ENCODE measurements at places on chromosomes 6 and 20.
A peak's percentile ranks its signal among the peaks of the same experiment; 100 is the strongest.

DNA sequence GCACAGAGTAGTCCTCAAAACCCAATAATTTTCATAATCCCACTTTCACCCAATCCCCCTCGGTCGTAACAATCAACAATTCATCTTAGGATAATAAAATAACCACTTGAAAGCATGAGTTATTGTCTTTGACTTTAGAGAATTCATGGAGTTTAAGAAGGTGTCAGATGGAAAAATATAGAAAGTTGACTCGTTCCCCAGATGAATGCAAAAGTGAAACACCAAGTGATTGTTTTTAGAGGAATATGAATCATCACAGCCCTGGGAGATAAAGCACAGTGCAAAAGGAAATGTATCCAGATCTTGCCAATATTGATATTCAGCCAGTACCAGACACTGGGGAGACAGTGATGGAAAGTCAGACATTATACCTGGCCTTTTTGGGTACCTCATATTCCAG is 860.5 kb downstream of the DHX35 start:
- DNase-seq, result no peak

DNA sequence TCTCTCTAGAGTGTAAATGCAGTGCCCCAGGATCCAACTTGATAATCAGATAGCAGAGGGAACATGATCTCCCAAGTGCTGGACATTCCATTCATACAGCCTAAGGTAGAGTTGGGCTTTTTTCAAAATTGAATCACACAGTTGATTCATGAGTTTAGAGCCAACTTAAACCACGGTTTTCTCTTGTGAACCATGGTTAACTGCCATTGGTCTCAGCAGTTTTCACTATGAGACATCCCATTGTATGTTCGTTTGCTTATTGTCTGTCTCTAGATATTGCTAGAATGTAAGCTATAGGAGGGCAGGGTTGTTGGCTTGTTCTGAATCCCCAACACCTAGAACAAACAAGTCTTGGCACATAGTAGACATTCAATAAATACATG is 37.2 kb upstream of the TAF8 start:
- DNase-seq, result no peak

- DNase-seq, result no peak
Observed at GRCh38 chr6:103750603-103751002, 1109.1 kb downstream of the HACE1 start.

DNA sequence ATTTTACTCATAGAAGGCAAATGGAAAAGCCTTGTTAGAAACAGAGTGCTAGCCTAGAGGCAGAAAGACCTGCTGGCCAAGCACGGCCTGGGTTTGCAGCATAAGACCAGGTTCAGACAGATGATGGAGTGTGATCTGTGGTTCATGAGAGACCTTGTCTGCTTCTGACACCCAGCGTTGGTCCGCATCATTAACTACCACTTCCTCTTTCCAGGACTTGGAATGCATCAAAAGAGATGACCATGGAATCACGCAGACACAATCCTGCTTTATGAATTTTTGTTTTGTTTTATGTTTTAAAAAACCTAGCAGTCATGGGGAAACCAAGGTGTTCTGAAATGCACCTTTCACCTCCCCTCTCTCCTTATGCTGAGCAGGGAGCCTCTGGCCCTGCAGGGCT is 76.8 kb upstream of the SYNDIG1 start:
- no peak for DNase-seq

DNA sequence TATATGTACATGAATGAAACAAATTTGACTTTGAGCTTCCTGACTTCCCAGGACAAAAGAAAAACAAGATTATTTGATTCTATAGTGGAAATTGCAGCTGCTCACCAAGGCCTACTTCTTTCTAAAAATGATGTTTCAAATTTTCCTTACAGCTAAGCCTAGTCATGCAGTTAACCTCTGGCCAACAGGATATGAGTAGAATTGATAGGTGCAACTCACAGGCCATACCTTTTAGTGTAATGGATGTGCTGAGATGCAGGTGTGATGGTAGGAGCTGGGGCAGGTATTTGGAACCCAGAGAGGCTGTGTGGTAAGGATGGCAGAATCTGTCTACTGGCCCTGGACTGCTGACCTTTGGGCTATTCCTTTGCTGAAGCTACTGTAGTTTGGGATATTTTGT is 230.9 kb upstream of the PREP start:
- DNase-seq, result no peak

GRCh38 chr6:36387440-36388303 is at the start of gene ETV7:
TSS of gene ETV7 (minus strand) at chr6:36387669. CDS start at chr6:36387541, 128 bp downstream.
- DNase-seq, result peak; percentile 6

DNA sequence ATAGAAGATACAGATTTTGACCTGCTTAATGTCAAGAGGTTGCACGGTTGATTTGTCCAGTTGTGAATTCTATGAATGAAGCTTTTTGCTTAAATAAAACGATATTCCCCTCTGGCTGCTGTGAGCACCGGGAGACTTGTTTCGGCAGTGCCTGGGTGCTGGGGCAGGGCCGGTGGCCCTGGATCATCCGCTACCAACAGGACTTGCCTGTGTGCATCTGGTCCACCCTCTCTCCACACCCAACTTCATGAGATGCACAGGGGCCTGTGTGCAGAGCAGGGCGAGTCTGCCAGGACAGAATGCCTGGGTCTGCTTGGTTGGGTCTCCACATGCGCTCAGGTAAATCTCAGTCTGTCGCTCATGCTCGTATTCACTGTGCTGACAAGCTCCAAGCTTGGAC is 65.5 kb downstream of the TSHZ2 start:
- no peak for DNase-seq

- DNase-seq, result no peak
Observed at GRCh38 chr6:110348961-110349690, 9.0 kb downstream of the METTL24 start.

- DNase-seq, result no peak
Observed at GRCh38 chr6:159934181-159934580, 34.7 kb upstream of the IGF2R start.

DNA sequence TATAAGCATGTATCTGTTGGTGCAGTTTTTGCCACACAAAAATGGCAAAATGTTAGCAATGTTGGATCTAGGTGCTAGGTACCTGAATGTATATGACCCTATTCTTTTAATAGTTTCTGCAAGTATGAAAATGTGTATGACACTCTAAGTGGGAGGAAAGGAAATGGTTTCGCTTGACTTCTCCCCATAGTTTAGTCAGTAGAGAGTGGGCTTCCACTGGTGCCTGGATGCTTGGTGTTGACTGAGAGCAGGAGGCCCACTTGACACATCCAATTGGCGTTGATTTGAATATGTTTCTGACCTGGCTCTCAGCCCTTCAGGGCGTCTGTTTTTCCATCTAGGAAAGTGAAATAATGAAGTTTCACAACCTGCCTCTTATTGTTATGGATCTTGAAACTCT is 41.8 kb upstream of the GABRR1 start:
- no peak for DNase-seq

GRCh38 chr20:51700809-51701285 is 67.3 kb downstream of the ATP9A start:
- DNase-seq, result no peak

- DNase-seq, result no peak
Observed at GRCh38 chr6:163250116-163250515, 164.4 kb upstream of the QKI start.

- DNase-seq, result no peak
Observed at GRCh38 chr6:134235937-134236751, 81.8 kb downstream of the SGK1 start.

DNA sequence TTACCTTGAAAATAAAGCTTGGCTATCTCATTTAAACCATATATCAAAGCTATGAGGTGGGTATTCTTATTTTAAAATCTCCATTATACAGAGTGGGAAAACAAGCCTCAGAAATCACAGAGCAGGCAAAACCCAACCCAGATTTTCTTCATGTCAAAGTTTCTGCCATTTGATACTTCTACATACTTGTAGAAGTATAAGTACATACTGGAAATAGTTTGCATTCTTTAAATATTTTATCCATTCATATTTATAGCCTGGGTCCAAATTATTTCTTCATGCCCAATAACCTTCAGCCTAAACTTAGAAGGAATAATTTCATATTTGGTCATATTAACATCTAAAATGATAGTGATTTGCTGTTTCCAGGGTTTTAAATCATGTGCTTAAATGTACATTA is 61.8 kb downstream of the MLIP start:
- DNase-seq, result no peak

DNA sequence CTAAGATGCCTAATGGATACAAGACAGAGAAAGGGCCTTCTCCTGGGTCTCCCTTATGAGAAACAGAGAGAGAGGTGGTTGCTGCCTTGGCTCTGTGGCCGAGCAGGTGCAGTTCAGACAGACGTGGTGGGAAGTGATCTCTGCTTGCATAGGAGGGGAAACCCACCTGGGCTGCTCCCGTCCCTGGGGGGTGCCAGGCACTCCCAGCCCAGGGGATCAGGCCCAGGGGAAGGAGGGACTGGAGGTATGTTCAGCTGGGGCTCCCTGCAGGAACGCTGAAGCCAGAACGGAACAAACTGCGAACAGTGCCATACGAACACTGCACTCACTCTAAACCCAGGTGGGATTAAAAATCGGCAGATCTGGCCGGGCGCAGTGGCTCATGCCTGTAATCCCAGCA is 35.7 kb upstream of the OVOL2 start:
- no peak for DNase-seq

GRCh38 chr20:6504826-6505225 is 262.7 kb upstream of the BMP2 start:
- DNase-seq, result no peak

GRCh38 chr20:46999801-47000465 is 105.3 kb downstream of the EYA2 start:
- DNase-seq, result no peak

- DNase-seq, result no peak
Observed at GRCh38 chr20:36251426-36251825, 15.1 kb downstream of the AAR2 start.

- DNase-seq, result no peak
Observed at GRCh38 chr6:97214671-97215070, 68.3 kb downstream of the MMS22L start.

DNA sequence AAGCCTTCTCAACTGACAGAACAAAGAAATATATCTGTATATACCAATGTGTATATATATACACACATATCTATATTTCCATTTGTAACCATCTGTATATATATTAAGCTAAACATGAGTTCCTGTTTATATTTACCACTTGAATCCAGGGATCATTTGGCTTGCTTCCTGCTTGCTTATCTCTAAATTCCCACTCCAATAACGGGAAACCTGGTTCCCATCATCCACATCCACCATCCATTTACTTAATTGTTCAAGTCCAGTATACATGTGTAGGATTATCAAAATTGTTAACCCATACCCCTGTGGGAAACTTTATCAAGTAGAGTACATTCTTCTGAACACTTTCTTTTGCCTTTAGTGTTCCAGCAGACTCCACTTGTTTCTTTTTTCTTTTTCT is 12.5 kb upstream of the SOX12 start:
- DNase-seq, result no peak

DNA sequence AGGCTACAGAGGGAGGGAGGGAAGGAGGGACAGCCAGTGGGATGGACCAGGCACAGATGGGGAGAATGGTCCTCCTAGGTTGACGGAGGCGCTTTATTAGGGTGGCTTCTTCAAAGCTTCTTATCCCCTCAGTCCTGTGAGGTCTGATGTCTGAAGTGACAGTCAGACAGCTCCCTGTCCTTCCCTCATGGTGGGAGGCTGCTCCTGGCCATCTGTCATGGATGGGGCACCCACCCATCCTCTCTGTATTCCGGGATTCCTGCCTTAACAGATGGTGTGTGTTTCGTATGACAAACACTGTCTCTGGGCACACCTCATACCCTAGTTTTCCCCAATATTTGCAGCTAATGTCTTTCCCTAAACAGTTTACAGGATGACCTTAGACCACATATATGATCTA is 7.9 kb downstream of the RIN2 start:
- DNase-seq, result no peak

GRCh38 chr6:166554316-166554715 is 32.2 kb downstream of the RAMACL start:
- DNase-seq, result no peak

DNA sequence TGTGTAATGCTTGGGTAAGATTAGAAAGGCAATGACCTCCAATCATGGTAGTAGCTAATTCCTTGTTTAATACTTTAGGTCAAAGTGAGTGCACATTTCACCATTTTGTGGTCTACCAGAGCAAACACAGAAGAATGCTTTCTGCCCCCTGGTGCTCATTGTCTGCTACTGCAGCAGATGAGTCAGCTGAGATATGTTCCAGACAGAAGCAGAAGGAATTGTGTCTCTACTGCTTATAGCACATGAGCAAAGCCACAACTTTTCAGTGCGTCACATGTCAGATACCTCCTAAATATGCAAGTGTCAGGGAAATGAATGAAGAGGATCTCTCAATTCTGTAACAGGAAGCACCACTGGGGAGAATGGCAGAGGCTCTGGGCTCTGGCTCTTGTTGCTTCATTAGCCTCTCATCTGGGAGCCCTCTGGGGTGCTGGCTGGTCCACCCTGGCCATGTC is 308.9 kb downstream of the ALDH8A1 start:
- peak; percentile 54 for DNase-seq

DNA sequence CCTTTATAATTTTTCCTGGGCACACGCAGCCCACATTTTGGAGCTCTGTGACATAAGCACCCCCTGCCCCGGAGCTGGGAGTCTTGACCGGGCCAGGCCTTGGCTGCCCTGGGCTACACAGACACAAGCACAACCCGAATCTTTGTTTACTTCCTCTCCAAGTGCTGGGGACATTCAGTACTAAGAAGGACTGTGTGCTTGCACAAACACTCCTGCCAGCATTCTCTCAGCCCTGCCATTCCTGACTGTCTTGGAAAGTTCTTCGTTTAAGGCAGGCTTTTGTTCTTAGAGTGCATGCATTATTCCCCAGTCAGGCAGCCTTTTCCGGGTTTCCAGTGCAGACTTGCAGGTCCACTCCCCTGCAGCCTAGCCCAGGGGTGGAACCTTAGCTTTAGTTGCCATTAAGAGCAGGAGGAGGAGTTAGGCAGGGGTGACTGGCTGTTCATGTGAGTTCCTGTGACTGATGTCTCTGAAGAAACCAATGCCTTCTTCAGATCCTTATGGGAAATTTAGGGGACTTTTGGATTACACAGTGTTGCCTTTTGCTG is 28.6 kb downstream of the FOXO3 start:
- DNase-seq, result no peak

DNA sequence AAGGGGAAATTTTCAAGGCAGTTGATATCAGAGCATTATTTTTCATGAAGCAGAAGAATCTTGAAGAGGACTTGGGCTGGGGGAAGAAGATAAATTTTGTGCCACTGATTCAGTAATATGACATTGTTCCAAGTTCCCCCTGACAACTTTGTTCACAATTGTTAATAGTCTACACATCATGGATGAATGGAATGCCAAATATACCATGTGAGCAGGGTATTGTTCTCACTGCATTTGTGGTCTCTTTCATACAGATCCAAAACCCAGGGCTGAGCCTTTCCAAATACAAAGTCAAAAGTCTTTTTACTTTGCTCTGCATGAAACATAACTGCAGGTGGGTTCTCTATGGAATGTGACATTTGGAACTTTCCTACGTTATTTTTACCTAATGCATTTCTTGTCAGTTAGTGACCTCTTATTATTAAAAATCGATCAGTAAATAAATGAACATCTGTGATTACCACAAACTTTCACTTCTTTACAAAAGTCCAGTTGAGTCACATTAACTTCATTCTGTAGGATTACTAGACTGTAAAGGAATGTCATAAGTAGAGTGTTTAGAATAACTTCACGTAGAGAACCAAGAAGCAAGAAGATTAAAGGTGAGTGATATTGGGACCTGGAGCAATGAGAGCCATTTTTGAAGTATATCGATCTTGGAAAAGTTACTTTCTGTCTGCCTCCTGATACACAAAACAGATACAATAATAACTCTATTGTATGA is 100.9 kb downstream of the RCAN2 start:
- no peak for DNase-seq

Data from activated T-helper 1 cell treated with anti-CD3 and anti-CD28 coated beads, Interleukin-2, amount 50 U/mL, for 16 hours (primary cell).